CD4-positive, alpha-beta T cell treated with Interleukin-10 for 1 hour (primary cell): ENCODE measurements at places on chromosomes 2 and 18.

- no peak for DNase-seq
Observed at GRCh38 chr2:145351864-145352425, 832.0 kb upstream of the ZEB2 start.

GRCh38 chr2:123696799-123697410, 328.2 kb upstream of the CNTNAP5 start:
- DNase-seq: no peak

DNA sequence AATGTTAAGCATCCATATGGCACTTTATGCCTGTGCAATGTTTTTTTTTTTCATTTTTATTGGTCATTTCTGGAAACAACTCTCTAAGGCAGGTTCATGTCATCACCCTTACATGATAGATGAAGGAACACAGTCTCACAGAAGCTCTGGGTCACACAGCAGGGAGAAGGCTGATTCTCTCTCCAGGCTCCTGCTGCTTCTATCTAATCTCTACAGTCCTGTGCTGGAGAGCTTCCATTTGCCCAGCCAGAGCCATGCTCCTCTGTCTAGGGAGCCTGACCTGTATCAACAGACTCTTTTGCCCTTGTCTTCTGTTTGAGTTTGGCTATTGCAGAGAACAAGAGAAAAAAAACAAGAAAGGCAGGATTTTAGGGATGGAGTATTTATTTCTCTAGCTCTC, 584.8 kb downstream of the MBD2 start:
- DNase-seq: no peak

- no peak for DNase-seq
Observed at GRCh38 chr2:237653776-237654558, 26.6 kb downstream of the LRRFIP1 start.

GRCh38 chr2:143901185-143901842, 618.6 kb downstream of the ZEB2 start:
- no peak for DNase-seq

- peak; percentile 77 for DNase-seq
Observed at GRCh38 chr2:221518201-221518934, 53.7 kb downstream of the EPHA4 start.

- peak; percentile 29 for DNase-seq
Observed at GRCh38 chr2:231621051-231621879, 28.6 kb downstream of the TEX44 start.

- DNase-seq: no peak
Observed at GRCh38 chr2:19256121-19256601, 102.3 kb downstream of the OSR1 start.

GRCh38 chr18:35497027-35497369, 762 bp downstream of the INO80C start:
- no peak for DNase-seq

- DNase-seq: no peak
Observed at GRCh38 chr2:53942280-53942679, 28.5 kb downstream of the PSME4 start.

DNA sequence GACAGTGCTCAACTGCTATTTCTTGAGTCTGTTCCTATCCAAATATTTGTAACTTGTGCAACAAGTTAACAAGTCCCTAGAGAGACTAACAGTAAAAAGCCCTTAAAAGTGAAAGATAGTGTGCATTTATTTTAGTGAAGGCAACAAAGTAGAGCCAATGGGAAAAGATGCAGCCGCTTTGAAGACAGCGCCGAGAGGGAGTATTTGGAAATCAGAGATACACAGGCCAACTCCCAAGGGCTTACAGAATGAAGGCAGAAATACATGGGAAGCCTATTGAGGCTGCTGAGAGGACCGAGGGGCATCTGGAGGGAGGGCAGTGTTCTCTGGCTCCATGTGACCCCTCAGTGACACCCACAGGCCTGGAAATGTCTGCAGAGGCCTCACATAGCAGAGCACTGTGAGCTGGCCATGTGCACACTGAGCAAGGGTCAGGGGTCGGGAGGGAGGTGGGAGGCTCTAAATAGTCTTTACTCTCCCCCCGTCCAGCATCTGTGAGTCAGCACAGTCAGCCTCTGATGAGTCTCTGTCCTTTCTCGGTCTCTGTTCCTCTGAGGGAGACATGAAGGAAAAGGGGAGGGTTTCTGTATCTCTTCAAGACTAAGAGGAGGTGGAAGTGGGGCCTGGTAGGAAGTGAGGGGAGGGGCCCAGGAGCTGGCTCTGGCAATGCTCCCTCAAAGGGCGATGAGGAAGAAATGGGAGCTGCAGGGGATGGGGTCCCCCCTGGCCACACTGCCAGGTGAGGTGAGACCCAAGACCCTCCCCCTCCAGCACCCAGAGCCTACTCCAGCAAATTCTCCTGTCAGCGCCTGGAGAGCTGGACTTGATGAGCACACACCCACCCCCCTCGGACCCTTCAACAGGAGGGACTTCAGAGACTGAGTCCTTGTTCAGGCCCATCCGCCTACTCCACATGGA, 133.6 kb downstream of the SP3 start:
- DNase-seq: no peak

DNA sequence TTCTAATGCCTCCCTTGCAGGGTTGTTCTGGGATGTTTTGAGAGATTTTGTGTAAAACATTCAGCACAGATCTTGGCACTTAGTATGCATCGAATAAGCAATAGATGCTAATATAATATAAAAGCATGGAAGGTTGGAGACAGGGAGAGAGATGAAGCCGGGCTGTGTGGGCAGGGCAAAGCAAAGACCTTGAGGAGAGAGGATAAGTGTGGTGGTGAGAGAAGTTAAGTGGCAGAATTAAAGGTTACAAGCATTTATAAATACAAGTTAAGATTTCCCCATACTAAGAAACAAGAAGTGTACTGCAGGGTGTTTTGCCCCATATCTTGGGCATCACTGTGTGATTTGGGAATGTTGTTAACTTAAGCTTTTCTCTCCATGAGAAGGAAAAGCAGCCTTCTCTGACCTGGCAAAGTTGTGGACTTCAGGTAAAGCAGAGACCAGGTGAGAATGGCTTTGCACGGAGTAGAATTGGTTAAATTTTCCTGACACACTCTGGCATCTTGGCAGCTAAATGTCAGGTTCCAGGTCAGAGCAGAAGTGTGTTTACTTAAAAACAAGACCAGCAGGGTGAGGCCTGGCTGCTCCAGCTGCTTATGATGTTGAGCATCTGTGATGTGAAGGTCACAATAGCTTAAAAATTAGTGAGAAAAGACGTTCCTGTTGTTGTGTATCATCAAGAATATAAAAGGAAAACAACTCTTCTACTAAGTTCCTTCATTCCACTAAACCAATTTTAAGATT, 288.5 kb upstream of the HNMT start:
- no peak for DNase-seq

- DNase-seq: no peak
Observed at GRCh38 chr2:12001621-12002020, 255.2 kb downstream of the LPIN1 start.

GRCh38 chr2:23121968-23122648, 262.9 kb upstream of the KLHL29 start:
- DNase-seq: no peak

DNA sequence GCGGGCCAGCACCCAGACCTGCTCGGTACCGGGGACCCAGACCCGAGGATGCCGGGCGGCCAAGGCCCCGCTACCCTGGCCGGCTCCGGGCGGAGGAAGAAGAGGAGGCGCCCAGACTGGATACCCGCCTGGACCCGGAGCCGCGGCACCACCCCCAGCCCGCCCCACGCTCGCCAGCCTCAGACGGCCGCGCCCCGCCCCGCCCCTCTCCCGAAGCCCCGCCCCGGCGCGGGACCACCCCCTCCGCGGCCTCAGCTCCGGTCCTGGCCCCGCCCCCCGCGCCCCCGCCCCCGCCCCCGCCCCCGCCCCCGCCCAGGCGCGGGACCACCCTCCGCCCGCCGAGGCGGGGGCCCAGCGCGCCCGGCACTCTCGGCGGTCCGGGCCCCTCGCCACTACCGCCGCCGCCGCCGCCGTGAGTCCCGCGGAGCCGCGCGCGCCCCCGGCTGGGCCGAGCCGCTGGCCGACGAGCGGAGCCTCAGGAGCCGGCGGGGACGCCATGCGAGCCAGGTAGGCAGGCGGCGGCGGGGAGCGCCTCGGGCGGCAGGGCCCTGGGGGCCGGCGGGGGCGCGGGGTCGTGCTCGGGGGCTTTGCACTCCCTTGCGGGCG, at the start of gene SH3BP4:
Gene SH3BP4 (plus strand): TSS at position 354 of the 606 bp plus-strand sequence. CDS start 82,986 bp downstream, outside the sequence.
- peak; percentile 10 for DNase-seq

DNA sequence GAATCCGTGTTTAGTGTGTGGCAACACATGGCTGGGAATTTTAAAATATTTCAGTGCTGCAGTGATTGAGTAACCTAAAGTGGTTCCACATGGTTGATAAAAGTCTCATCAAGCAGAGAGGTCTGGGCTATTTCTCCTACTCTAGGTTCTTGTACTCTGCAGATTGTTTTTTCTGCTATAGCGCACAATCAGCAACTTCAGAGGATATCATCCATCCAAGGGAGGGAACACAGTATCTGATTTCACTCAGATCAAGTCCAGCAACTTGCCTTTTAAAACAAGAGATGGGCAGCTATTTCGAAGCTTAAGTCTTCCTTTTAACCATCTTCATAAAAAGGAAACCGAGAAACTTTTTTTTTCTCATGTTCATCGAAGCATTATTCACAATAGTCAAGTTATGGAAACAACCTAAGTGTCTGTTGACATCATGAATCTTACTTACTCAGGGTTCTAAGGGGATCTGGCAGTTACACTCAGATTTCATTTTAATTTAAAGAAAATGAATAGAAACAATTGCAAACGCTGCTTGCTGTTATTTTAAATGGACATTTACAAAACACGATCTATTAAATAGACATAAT, 172.7 kb upstream of the TRIB2 start:
- no peak for DNase-seq

DNA sequence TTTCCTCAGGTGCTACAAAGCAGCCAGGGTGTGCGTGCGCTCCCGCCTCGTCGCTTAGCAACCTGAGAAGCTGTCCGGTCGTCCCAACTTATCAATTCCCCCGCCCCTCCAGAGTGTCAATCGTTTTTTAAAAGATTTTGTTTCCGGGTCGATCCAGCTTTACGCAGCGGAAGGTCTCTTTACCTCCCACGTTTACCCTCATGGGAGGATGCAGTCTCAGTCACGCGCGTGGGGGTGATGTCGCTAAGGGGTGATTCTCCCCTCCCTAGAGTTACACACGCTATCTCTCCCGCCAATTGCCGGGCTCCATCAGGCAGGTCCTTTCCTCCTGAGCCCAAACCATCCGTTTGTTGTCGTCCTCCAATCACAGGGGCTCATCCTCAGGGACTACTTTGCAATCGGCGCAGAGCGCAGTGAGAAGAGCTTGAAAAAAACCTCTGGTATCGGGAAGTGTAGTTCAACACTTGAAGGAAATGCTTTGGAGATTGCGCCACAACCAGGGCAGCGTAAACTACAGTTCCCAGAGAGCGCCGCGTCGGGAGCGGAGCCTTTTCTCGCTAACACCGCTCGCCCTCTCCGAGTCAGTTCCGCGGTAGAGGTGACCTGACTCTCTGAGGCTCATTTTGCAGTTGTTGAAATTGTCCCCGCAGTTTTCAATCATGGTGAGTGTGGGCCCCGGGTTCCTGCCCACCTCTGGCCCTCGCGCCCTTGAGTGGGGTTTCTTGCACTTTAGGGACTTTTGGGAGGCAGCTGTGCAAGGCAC, at the start of the genes MDH1 and WDPCP:
Gene MDH1 (plus strand): TSS at position 579 of the 763 bp plus-strand sequence. CDS start 81 bp downstream, at position 660.
Gene WDPCP (minus strand): TSS at position 93 of the 763 bp plus-strand sequence. CDS start 206 bp downstream, outside the sequence.
- peak; percentile 97 for DNase-seq

DNA sequence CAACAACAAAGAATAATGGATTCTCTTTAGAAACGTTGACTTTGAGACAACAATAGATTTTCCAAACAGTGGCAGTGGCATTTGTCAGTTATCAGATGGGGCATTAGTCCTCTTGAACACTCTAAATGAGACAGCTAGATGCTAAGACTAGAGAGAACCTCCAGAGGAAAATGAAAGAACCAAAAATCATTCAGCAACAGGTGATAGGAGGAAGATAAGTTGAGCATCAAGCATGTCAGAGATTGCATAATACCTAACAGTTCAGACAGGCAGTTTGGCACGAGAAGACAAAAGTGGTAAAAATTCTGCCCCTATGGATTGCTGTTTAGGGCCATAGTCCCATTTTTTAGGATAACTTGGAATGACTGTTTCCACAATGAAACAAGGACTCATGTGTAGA, 67.9 kb upstream of the NOL4 start:
- DNase-seq: no peak

GRCh38 chr2:174753038-174753633, 11.1 kb downstream of the CHRNA1 start:
- DNase-seq: peak; percentile 56

DNA sequence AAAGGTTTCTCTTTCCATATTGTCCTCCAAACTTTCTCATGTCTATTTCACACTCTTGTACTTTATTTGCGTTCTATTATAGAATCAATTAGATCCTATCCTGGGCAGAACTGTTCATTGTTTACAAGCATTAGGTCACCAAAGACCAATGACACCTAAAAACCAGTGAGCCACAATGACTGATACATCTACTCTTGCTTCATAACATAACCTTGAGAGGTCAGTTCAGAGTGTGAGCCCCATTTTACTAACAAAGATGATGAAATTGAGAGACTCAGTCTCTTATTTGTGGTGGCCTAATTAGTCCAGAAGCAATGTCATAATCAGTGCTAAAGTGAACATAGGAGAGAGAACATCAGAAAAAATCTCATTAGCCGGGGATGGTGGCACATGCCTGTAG, 248.9 kb upstream of the RBBP8 start:
- no peak for DNase-seq

DNA sequence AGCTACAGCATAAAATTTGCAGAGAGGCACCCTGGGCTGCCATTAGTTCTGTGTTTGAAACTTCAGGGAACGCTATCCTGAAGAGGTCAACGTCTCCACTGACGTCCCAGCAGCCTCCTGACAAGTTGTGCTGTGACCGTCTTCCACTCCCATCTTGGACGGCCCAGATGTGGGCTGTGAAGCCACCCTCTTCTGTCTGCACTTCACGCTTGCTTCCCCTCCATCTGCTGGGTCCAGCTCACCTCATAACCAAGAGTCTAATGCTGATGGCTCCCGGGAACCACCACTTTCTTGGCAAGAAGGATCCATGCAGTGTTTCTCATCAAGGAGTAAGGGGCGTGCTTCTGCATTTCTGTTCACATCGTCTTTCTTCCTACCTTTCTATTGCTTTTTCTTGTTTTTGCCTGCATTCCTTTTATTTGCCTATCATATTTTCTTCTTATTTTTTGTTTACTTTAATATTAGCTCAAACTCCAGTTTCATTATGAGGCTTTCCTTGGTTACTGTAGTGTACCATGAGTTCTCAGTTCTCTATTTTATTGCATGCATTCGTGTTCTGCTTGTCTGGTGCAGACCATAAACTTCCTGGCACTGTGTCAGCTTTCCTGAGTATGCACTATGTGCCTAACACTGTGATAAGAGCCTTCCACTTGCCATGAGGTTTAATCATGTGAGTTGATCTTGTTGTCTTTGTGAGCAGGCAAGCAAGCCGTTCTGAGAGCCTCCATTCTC, 631.8 kb upstream of the RAB6C start:
- no peak for DNase-seq

DNA sequence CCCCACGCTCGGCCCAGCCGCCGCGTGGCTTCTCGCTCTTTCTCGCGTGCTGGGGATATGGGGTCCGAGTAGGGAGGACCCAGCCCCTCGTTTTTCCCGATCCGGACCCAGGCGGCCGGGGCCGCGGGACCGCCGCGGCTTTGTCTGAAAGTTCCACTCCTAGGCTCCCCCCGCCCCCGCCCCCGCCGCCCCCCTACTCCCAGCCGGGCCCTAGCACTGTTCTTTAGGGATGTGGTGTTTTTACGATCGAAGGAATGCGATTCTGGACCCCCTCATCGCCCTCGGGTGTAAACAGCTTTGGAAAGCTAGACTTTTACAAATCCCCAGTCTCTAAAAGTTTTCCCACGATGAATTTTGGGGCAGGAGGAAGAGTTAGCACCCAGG, 819 bp downstream of the TGIF1 start:
- DNase-seq: no peak
